Suppressor macrophage treated with lipopolysaccharide for 1 hour (primary cell): ENCODE measurements at places on chromosomes 11 and 22.

GRCh38 chr11:44065161-44065661 is 859 bp upstream of the ACCS start:
- DNase-seq: no peak

DNA sequence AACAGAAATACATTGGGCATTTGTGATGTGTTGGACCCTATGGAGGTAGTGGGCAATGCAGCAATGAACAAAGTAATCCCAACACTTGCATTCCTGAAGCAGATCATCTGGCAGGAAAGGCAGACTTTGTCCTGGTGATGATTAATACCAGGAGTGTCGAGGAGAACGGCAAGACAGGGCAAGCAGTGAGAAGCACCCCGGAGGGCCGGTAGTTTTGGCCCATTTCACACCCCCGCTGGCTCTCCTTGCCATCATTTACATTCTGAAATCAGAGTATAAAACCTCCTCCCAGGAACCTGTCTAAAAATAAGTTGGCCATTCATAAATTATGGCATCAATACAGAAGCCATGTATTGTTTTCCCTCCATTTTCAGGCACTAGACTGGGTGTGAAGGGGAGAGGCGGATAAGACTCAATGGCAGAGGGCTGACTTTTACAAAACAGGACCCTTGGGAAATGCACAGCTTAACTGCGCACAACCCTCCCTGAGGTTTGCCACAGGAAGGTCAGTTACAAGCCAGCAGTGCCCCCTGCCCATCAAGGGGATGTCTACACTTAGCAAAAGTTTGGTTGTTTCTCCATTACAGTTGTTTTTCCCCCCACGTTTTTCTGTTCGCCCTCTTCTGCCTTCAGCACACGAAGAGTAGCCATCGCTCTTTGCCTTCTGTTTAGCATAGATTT is 55.6 kb downstream of the OPCML start:
- DNase-seq: no peak

DNA sequence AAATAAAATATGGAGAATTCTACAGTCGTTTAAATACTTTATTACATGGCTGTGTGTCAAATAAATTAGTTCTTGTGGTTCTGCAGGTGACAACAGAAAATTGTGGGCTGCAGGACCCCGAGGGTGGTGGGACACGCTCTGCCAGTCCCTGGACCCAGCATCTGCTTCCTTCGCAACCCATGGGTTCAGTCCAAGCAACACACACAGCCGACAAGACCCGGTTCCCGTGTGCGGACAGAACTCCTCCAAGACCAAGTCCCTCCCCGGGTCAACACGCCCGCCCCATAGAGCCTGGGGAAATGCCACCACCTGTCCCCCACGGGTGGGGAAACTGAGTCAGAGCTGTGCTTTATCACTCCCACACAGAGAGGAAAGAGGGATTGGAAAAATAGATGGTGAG is 238.9 kb downstream of the BRD1 start:
- no peak for DNase-seq

DNA sequence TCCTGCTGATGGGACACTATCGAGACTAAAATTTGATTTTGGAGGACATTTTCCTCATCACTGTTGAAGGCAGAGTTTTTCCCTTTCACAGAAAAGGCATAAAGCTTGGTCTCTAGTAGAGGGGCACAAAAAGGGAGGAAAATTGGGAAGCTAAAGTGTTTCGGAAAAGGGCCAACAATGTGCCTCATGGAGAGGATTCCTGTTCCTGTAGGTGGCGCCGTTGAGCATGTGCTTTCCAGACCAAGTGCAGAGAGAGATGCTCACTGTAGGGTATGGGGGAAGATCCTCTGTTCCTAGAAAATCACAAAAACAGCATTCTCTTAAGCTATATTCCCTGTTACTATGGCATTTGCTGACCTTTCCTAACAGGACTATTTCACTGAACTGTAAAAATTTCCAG is 18.4 kb upstream of the OR4C5 start:
- no peak for DNase-seq

DNA sequence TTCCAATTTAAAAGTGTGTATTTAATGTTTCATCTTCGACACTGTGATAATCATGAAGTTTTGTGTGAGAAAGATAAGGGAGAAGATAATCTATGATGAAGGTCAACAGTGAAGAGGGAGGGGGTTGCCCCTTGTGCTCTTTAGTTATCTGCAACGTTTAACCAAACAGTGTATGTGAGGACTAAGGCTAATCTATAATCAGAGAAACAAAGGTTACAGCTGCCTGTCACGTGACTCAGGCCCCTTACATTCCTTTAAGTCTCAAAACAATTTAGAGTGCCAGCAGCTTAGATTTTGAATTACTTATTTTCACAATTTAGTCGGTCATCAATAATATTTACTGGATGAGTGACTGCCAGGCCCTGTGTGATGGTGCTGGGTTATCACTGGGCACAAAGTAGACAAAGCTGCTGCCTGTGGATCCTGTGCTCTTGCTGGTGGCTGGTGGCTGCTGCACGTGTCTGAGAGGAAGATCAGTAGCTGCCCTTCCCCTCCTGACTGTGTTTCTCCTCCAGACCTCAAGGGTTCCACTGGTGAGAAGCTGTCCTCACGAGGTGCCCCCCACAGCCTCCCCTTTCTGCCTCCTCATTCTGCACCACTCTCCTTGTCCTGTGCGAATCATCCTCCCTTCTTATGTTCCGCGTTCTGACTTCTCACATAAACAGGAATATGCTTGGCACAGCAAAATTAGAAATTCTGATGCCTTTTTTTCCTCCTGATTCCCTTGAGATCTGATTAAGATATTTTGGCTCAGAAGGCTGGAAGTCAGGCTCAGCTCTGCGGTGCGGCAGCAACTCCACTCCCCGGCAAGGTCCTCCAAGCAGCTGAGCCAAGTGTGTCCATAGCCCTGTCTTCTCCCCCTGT is 331.1 kb upstream of the B3GAT1 start:
- DNase-seq: no peak

GRCh38 chr11:19935507-19935906 is 222.9 kb downstream of the NAV2 start:
- no peak for DNase-seq
